Activated T-cell treated with anti-CD3 and anti-CD28 coated beads, Interleukin-2, amount 50 U/mL, for 24 hours (primary cell): ENCODE measurements at places on chromosomes 2 and 18.

DNA sequence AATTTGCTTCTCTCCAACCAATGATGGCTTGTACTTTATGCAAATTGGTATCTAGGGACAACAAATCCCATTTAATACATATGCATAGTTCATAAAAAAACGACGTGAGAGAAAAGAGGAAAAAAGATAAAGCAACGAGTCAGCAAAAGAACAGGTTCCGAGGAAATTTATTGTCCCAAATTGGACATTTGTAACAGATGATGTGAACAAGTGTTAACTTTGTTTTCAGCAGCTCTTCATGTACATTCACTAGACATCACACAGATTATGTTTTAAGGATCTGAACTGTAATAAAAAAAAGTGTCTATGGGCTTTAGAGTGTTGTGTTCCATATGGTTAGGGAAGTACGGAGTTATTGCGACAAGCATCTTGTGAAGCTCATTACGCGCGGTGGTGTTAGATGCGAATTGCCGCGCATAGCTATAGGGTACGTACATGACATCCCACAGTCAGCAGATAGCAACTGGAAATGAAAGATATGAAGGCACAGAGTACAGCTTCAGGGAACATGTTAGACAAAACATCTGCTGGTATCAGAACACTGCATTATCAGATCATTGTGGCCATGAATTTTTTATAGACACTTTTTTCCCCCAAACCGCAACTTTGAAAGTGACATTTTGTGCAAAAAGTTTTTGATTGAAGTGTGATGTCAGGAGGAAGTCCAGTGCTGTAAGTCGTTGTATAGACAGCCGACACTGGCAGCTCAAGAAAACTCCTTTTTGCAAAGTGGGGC is 1073.1 kb upstream of the FANCL start:
- no peak for DNase-seq

GRCh38 chr2:62340994-62341484 is 145.1 kb downstream of the B3GNT2 start:
- DNase-seq = no peak

GRCh38 chr18:52624702-52625101 is 284.7 kb downstream of the DCC start:
- DNase-seq = no peak

- DNase-seq = no peak
Measured at GRCh38 chr18:741931-742512, 29.6 kb upstream of the ENOSF1 start.

GRCh38 chr2:134583462-134583861 is 135.3 kb downstream of the TMEM163 start:
- DNase-seq = no peak

DNA sequence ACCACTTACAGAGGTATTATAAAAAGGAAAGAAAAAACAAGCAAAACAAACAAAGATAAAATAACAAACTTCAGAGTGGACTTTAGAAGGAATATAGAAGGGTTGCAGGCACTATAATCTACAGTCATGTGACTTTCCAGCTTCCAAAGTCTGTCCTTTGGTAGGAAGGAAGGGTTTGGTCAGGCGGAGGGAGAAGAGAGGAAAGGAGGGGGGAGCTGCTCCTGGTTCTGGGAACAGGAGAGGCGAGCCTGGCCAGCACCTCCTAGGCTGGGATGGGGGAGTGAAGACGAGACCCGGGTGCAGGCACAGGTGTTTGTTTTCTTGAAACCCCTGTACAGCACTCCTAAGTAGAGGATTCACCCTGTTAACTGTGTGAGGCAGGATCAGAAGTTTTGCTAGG is 53.8 kb upstream of the GATA6 start:
- no peak for DNase-seq

- no peak for DNase-seq
Measured at GRCh38 chr18:27724362-27724761, 452.6 kb downstream of the CDH2 start.

DNA sequence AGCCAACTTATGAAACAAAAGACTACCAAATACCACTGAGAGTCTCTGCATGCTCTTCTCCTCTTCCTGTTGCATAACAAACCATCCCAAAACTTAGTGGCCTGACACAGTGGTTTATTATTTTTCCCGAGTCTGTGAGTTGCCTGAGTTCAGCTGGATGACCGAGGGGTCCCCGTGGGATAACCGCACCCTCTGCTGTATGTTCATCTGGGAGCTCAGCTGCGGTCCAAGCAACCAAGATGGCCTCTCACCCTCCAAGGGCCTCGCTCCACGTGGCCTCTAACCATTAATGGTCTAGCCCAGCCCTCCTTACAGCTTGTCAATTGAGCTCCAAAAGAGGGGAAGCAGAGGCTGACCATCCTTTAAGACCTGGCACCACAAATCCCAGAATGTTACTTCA is 17.1 kb downstream of the ITM2C start:
- DNase-seq = no peak

DNA sequence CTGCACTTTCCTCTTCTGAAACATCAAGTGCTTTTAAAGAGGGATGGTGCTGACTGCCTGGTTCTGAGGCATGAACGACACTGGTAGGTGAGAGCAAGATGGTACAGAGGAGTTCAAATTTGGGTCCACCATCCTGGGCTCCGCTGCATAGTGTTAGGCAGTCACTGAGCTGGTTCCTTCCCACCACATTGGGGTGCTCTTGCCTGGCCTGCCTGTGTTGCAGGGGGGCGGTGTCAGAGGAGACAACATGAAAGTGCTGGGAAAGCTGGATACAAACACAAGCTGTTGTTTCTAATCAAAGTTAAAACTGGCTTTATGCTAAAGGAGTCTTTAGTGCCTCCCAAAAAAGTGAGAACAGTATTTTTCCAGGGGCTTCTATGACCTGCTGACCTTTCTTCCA is 258.1 kb downstream of the GBX2 start:
- DNase-seq = no peak

DNA sequence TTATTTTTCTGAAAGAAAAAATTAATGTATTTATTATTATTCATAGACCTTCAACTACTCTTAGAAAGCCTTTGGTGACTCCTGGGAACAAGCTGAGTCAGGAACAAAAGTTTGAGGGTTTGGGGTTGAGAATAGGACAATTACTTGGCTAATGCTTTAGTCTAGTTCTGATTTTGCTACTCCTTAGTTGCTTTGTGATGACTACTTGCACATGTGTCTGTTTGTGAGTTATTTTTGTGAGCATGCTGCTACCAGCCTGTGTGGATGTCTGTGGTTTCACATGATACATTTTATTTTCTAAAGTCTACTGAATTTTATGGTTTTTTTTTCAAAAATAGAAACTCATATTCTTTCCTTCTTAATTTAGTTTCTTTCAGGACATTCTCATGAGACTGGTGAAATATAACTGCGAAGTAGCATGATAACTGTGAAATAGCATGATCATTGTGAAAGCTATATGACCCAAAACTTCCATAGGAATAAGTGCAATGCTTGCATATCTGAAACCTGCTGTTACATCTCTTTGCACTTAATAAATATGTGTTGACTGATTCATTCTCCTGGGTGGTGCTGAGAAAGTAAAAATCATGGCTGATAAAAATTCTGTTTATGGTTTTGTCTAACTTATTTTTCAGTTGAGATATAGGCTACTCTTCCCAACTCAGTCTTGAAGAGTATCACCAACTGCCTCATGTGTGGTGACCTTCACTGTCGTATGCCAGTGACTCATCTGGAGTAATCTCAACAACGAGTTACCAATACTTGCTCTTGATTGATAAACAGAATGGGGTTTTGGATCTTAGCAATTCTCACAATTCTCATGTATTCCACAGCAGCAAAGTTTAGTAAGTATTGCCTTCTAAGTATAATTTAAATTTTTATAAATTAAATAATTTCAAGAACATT is 17.9 kb upstream of the IL18R1 start:
- no peak for DNase-seq

GRCh38 chr2:99709229-99709628 is 219.4 kb upstream of the REV1 start:
- DNase-seq = no peak

GRCh38 chr2:3108105-3108504 is 269.5 kb downstream of the EIPR1 start:
- DNase-seq = no peak

DNA sequence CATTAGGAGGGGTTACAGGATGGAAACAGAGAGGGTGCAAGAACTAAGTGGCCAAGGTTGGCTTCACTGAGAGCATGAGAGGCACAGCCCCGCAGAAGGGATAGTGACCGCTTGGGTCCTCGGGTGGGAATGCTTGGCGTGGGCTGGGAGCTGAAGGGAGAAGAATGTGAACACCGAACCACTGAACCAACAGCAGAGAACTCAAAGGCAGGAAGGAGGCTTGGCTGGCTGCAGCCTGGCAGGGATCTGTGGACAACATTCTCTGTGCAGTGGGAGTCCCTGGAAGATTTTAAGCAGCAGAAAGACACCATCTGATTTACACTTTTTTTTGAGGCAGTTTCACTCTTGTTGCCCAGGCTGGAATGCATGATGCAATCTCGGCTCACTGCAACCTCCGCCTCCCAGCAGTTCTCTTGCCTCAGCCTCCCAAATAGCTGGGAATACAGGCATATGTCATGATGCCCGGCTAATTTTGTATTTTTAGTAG is 33.9 kb downstream of the SOWAHC start:
- no peak for DNase-seq
